ENCODE measurements at places on chromosomes 2 and 18.

DNA sequence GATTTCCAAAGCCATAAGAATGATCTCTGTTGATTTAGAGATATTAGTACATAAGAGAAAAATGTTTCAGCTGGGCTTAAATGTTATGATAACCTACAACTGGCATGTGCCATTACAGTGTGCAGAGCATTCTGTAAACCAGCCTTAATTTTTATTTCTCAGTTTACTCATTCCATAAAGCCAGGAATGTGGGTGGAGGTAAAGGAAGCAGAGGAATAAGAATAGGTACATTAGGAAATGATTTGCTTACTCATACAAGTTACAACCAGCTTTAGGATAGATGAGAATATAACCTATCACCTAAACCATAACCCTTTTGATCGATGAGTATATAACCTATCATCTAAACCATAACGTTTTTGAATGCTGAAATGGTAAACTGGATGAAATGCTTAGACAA is 1394.7 kb upstream of the ACVR2A start:
- no peak for DNase-seq

GRCh38 chr2:134461511-134461910 is 207.6 kb downstream of the MGAT5 start:
- no peak for DNase-seq

- DNase-seq = no peak
These were observed 27.7 kb downstream of the NETO1 start for GRCh38 chr18:72840109-72840508.

DNA sequence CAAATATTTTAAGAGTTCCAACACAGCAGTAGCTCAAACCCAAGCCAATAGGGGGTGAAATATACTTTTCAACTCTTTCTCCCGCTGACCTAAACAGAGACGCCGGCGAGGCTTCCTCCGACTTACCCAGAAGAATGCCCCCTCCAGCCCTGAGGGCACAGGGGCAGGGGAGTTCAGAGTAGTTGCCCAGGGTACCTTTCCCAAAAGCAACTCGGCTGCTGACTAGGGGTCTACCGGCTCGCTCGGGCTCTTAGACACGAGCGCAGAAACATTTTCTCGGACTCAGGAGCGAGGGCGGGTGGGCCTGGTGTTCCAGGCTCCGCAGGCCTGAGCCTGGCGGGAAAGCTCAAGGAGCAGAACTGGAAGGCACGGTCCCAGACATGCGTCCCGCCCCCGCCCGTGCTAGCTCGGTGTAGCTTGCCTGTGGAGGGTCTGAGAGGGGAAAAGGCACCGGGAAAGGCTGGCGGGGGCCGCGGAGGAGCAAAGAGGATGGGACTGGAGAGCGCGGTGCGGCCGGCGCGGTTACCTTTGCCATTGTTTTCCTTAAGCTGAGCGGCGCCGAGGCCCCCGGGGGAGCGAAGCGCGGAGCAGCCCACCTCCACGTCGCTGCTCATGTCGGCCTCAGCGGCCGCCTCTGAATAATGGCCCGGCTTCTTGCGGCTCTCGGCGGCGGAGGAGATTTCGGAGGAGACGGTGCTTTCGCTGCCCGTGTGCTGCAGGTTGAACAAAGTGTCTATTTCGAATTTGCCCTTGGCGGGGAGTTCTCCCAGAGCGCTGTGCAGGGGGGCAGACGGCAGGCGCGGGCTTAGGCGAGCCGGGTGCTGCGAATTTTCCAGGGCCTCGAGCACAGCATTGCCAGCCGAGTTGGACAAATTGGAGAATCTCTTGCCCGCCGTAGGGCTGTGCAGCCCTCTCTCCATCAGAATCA is 674 bp downstream of the EVX2 start:
- DNase-seq = no peak

DNA sequence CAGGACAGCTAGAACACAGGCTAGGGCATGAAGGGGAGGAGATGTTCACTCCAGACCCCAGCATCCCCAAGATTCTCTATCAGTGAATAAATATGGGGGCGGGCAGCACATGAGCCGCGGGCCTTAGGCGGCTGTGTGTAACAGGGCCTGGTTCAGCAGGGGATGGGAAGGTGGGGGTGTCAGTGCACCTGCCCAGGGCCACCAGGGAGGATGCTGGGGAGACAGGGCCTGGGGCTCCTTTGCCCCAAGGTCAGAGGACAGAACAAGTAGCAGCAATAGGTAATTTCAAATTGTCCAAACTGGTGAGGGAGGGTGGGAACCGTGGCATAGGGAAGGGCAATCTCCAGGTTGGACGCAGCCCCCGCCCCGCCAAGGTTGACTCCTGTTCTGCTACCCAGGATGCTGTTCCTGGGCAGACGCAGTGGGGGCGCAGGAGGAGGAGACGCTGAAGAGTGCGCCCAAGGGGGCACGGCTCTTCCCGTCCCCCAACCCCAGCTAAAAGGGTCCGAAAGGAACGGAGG is 16.2 kb downstream of the CYP26B1 start:
- no peak for DNase-seq

- DNase-seq = no peak
These were observed 225.5 kb downstream of the DOK6 start for GRCh38 chr18:69626171-69626570.

Data from activated naive CD8-positive, alpha-beta T cell treated with anti-CD3 and anti-CD28 coated beads for 36 hours (primary cell).